ENCODE measurements at places on chromosomes 2 and 18.

- DNase-seq: no peak
These were observed 150.6 kb downstream of the RIF1 start for GRCh38 chr2:151560289-151560688.

- DNase-seq: no peak
These were observed 119.2 kb downstream of the INHBB start for GRCh38 chr2:120465012-120465700.

DNA sequence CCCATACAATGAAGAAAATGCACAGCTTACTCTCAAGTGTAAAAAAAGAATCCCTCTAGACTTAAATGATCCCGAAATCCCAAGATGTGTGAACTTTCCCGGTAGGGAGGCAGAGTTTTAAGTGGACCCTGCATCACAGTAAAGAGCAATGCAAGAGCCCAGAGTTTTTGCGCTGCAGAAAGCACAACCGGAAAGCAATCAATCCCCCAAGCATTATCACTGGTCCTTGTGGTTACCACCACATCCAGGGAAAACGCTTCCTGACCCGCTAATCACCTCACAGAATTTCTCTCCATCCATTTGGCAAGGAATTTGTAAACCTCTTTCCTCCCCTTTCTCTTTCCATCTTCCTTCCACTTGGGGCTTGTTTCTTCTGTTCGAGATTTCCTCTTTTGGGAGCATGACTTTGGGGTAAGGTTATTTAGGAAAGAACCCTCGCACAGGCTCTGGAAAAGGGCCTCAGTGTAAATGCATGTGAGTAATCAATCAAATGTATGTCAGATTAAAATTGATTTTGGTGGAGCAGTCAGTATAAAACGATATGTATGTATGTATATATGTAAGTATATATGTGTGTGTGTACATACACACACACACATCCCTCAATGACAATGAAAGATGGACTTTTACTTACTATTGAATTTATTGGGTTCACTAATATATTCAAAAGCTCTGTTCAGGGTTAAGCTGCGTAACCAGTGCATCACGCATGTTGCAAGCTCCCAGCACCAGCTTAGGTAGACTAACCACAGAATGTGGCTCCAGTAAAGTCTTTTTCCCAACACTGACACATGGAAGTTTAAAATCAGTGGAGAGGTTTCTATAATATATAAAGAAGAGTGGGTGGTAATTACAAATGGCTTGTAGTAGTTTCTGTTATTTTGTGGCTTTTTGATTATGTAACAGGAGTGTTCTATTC lies 1.6 kb downstream of the PLCL1 start:
- no peak for DNase-seq

DNA sequence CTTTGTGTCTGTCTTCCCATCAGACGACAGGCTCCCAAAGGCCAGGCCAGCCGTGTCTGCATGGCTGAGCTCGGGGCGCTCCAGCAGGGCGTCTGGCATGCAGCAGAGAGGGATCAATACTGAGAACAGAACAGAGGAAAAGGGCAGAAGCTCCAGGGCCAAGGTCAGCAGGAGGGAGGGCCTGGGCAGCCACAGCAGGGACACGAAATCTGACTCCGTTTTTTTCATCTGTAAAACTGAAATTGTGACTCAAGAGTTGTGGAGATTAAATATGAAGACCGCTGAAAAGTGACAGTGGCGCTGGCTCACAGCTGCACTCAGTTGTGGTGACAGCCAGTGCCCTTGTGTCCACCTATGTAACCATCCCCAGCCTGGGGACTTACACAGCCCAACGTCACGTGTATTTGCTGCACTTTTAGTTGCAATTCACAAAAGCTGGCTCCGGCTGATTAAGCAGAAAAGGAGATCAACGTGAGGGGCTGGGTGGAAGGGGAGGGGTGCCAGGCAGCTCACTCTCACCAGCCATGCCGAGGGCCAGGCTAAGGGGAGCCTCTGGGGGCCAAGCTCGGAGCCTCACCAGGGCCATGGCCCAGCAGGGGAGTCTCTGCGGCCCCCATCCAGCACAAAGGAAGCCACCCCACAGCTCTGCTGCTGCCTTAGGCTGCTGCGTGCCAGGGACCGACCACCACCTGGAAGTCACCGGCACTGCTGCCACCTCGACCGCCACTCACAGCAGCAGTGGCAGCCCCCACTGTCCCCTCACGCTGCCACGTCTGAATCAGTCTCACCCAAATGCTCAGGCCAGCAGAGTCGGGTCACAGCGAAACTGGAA lies 74.7 kb downstream of the EIPR1 start:
- DNase-seq: peak; percentile 26

DNA sequence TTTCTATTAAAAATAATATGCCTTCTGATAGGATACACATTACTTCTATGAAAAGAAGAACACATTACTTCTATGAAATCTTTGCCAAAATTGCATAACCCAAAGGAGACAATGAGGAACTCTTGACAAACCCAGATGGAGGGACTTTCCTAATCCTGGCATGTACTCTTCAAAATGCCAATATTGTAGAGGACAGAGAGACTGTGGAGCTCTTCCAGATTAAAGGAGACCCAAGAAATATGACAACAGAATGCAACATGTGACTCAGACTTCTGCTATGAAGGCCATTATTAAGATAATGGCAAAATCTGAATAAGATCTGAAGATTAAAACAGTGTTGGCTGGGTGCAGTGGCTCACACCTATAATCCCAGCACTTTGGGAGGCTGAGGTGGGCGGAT lies 22.2 kb downstream of the SOWAHC start:
- DNase-seq: no peak

GRCh38 chr2:105774781-105775337 lies 30.1 kb downstream of the NCK2 start:
- DNase-seq: no peak

DNA sequence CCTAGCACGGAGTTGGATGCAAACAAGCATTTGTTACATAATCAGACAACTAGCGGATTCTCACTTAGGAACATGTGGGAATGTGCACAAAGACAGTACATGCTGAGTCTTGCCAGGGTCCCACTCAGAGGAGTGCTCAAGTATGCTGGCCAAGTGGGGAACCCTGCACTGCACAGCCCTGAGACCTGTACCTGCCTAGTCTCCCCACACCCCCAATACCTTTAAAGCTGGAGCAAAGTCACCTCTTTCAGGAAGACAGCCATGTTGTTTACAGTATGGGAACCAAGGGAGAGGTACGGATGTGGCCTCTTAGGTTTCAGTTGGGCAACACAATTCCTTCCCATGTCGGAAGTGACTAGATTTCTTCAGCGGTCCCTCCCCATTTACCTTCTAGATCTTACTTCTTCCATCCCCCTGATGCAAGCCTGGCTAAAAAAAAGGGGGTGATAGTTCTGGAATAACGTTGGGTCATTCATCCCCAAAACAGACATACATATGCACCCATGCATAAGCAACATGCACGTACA lies 10.7 kb downstream of the CXCR1 start:
- DNase-seq: no peak

DNA sequence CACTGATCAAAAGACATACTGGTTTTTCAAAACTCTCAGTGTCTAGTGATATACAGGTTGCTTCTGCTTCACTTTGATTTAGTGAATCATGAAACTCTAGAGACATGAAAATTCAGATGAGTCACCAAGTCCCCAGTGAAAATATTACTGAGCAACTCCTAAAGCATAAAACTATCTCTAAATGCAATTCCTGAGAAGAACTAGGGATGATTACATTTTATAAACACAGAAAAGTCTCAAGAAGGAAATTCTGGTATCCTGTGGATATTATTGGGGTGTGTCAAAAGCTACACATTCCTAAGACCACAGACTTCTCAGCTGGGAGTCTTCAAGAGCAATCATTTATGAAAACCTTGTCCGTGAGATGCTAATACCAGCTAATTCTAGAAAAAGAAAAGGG lies 9.7 kb downstream of the LRRTM4 start:
- DNase-seq: no peak

GRCh38 chr2:23651187-23652080 lies 266.5 kb downstream of the KLHL29 start:
- DNase-seq: no peak

DNA sequence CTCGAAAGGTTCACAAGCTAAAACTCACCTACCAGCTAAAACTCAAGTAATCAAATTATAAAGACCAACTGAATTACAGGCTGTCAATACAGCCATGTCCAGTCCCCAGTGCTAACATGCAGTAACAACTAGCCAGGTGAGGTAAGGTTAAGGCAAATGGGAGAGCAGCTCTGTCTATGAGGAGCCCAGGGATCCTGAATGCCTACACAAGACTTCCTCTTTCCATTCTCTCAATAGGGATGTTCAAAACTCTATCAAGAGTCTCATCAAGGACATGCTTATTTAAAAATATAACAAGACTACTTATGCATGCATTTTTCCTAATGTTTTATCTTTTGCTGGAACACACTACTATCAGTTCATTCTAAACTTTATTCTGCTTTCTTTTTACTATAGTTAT lies 20.4 kb downstream of the REV1 start:
- no peak for DNase-seq

GRCh38 chr18:34595690-34596089 lies 114.4 kb upstream of the DTNA start:
- no peak for DNase-seq

DNA sequence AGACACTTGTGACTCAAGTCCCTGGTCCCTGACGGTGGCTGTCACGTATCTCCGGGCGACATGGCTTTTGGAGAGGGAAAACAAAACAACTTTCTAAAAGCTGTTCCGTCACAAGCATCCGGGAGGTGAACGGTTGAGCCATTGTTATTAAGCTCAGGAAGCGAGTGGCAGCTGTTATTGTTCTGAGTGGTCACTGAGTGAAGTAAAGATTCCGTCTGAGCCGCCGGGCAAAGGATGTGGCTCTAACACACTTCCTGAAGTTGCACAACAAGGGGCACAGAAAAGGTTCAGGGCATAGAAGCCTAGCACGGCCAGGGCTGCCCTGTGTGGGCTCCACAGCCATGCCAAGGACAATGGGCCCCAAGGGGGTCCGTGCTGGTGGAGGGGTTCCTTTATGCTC lies 24.3 kb downstream of the INPP5D start:
- DNase-seq: no peak

DNA sequence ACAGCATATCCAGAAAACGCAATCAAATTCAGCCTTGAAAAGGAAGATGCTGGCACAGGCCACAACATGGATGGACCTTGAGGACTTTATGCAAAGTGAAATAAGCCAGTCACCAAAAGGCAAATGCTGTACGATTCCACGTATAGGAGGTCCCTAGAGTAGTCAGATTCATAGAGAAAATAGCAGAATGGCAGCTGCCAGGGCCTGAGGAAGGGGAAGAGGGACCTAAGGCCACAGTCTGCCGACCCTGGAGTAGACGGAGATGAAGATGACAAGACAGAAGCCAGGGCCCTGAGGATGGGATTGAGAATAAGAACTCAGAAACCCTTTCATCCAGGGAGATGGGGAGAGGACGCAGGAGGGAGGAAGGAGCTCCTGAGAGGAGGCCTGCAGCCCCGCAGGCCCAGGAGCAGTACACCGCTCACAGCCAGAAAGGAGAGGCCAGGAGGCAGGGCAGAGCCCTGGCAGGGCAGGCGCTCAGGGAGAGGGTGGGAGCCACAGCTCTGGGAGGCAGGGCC lies 8.1 kb upstream of the MTERF4 start:
- DNase-seq: no peak

GRCh38 chr2:80496775-80497174 lies 192.2 kb upstream of the LRRTM1 start:
- no peak for DNase-seq

DNA sequence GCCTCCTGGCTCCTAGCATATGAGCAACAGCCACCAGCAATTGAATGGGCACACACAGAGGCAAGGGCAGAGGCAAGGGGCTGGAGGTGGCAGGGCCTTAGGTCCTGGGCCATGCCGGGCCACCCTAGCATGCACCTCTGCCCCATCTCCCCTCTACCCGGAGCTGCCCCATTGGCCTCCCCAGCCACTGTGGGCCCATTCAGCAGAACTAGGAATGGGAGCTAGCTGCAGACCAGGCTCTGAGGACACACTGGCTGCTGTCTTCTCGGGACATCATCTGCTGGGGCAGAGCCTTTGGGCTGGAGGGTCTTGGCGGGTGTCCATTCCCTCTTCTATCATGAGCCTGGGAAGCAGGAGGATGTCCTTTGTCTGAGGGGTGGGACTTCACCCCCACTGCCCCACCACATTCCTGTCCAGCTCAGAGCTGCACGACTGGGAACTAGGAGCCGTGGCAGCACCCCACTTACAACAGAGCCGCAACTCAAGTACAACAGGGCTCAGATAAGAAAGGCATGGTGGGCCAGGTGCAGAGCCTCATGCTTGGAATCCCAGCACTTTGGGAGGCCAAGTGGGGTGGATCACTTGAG lies 800 bp downstream of the VIL1 start:
- no peak for DNase-seq
